Esophagus squamous epithelium (tissue), 5 donors: ENCODE measurements at places on chromosomes 2 and 18.

GRCh38 chr2:179096090-179096489 is 46.2 kb upstream of the CCDC141 start:
- DNase-seq: no peak

GRCh38 chr2:33607905-33608304 is 8.8 kb upstream of the FAM98A start:
- no peak for DNase-seq

GRCh38 chr2:213763354-213763753 is 479.1 kb downstream of the SPAG16 start:
- DNase-seq: no peak

- no peak for DNase-seq
Measured at GRCh38 chr2:209922116-209922515, 80.3 kb upstream of the RPE start.

DNA sequence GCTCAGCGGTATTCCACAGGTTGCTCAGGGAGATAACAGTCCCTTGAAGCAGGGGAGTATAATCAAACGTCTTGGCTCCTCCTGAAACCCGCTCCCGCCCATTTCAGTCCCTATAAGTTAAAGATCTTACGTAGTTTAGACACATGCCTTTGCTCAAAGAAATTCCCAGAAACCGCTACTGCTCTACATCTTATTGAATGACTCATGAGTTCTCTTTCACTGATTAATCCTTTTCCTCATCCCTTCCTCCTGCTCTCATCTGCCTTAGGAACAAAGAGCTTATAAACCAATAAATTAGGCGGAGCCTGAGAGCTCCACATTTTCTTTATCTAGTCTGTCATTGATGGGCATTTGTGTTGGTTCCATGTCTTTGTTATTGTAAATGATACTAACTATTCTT is 4.2 kb upstream of the SERPINB4 start:
- DNase-seq: no peak

- DNase-seq: no peak
Measured at GRCh38 chr18:79457239-79457638, 61.5 kb downstream of the NFATC1 start.

GRCh38 chr18:31511098-31511497 is 13.1 kb downstream of the DSG2 start:
- DNase-seq: no peak

- no peak for DNase-seq
Measured at GRCh38 chr2:216388046-216388884, 16.0 kb upstream of the MARCHF4 start.

GRCh38 chr2:44940049-44940494 is 1.4 kb upstream of the SIX3 start:
- DNase-seq: no peak

DNA sequence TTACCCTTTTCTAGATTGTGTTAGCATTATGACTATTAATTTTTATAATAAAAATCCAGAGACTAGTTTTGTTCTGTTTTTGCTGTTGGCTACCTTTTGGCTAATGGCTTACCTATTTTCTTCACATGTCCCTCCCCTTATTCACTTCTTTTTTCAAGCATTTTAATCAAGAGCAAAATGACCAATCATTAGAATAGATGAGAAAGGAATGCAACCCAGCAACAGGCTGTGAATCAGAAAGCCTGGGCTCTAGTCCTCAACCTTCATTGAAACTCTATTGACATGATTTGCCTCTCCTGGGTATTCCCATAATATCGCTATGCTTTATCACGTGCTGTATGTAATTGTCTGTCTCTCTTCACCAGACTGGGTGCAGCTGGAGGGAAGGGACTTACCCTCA is 370.1 kb downstream of the IRS1 start:
- no peak for DNase-seq

- no peak for DNase-seq
Measured at GRCh38 chr2:166375195-166375735, 479 bp downstream of the SCN9A start.

- DNase-seq: no peak
Measured at GRCh38 chr18:5457462-5457957, 86.3 kb downstream of the EPB41L3 start.

GRCh38 chr2:236904389-236905263 is 181.1 kb upstream of the COPS8 start:
- DNase-seq: no peak

DNA sequence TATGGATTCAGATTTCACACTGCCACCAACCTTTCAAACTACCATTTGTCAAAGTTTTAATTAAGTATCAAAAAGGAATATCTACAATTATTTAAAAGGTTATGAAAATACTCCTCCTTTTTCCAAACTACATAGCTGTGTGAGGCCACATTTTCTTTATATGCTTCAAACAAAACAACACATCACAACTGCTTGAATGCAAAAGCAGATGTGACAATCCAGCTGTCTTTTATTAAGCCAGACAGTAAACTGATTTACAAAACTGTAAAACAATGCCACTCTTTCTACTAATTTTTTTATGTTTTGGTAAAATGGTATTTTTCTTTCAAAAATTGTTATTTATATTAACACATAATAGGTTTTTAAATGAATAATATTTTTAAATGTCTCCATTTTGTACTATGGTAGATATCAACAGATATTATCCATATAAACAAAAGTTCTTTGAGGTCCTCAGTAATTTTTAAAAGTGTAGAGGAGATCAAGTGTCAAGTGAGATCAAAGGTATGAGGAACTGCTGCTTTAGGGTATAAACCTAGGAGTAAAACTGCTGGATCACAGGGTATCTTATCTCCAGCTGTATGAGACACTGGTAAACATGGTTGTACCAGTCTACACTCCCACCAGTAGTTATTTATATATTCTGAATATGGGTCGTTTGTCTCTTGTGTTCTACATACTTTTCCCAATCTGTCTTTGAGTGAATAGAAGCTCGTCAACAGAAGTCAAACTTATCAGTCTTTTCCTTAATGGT is 68.8 kb upstream of the SERTAD2 start:
- no peak for DNase-seq

DNA sequence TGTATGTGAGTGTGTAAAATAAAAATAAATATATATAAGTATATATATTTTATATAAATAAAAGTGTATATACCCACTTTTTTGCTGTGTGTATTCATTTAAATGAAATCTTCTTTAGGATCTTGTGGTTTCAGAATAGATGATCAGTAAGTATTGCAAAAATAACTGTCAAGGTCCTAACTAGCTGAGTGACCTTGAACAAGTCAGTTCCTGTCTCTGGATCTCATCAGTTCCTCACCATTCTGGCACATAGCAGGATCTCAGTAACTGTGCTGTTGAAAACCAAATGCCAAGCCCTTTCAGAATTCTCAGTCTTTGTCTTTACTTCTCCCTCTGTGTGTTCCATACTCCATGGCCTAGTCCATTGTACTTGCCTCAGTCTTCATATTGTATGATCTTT is 115.3 kb upstream of the CXCR4 start:
- no peak for DNase-seq

GRCh38 chr2:188412190-188412589 is 120.5 kb downstream of the GULP1 start:
- DNase-seq: no peak

- DNase-seq: no peak
Measured at GRCh38 chr2:112008910-112009485, 46.1 kb upstream of the TMEM87B start.

DNA sequence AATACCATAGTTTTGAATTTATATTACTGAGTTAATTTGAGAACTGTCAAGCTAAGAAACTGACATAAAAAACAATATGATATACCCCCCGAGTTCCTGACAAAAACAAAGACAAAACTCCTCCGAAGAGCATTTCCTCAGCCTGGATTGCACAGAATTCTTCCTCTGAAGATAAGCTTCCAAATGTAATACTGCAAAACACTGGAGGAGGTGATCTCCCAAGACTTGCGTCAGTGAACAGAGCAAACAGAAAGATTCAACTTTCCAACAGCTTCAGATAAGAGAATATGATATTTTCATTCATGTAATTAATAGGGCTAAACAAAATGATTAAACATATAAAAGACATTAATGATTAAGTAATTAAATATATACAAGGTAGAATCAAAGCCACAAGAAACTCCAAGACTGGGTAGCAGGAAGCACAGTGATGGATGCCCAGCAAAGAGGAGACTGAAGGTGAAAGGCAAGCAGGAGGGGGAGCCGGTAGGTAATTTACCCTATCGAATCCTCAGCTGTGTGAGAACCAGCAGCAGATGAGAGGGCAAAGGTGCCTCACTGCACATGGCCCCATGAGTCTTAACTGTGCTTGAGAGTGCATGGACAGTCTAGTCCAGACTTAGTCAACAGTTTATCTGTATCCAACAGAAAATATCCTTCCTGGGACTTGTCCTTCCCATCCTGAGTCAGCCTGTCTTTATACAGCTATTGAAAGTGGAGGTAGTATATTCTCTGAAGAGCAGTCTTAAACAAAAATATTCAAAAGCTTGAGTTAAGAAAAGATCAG is 18.3 kb upstream of the SERPINB3 start:
- DNase-seq: no peak

DNA sequence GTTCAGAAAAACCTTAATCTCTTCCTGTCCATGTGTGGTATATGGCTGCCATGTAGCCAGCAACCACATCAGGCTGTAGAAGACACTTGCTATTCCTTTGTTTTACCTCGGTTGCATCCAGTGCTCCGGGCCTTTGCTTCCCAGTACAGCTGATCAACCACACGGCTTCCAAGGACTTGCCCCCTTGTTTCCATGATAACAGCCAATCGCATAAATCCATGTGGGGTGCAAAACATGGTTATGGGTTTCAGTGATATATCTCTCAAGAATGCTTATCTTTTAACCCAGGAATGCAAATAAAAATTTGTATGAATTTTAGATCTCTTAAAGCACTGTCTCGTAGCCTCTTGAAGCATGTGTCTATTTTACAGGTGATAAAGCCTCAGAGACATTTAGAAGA is 118.3 kb downstream of the MGAT5 start:
- DNase-seq: no peak

DNA sequence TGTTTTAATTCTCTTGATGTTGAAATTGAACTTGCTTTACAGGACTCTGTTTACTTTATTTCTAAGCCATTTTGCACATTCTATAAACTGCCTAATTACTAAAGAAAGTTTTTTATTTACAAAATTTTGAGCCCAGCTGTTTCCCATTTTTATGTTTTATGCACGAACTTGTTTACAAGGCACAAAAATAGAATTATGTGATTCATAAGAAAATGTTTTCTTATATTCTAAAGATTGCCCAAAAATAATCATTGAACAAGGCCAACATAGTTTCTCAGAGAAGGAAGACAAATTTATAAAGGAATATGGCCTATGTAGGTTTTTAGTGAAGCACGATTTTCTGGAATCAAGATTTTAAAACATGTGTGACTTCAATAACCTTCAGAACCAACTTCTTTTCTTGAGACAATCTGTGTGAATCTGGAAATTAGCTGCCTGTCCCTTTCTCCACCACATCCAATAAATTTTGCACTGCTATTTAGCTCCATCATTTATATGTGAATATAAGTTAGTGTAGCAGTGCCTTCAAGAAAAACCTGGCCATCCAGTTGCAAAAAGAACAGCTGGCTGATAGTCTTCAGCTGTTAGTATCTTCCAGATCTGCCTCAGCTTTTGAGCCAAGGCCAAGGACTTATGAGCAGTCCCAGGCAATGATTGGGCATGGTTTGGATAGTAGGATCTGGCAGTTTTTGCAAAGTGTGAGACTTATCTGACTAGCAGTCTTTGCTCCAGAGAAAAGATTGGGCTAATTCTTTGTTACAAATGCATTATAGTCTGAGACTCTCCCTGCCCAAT is 253.2 kb upstream of the COL3A1 start:
- no peak for DNase-seq

- no peak for DNase-seq
Measured at GRCh38 chr2:53768242-53768542, 588 bp downstream of the CHAC2 start.

DNA sequence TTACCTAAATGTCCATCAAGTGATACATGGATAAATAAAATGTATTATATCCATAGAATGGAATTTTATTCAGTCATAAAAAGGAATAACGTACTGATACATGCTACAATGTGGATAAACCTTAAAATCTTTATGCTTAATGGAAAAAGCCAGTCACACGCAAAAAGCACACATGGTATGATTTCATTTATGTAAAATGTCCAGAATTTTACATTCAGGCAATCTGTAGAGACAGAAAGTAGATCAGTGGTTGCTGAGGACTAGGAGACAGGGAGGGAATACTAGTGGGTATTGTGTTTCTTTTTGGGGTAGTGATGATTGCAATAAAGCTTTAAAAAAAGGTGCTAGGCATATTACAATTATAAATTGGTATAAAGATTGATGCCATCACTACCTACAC is 30.7 kb upstream of the CD302 start:
- DNase-seq: no peak

DNA sequence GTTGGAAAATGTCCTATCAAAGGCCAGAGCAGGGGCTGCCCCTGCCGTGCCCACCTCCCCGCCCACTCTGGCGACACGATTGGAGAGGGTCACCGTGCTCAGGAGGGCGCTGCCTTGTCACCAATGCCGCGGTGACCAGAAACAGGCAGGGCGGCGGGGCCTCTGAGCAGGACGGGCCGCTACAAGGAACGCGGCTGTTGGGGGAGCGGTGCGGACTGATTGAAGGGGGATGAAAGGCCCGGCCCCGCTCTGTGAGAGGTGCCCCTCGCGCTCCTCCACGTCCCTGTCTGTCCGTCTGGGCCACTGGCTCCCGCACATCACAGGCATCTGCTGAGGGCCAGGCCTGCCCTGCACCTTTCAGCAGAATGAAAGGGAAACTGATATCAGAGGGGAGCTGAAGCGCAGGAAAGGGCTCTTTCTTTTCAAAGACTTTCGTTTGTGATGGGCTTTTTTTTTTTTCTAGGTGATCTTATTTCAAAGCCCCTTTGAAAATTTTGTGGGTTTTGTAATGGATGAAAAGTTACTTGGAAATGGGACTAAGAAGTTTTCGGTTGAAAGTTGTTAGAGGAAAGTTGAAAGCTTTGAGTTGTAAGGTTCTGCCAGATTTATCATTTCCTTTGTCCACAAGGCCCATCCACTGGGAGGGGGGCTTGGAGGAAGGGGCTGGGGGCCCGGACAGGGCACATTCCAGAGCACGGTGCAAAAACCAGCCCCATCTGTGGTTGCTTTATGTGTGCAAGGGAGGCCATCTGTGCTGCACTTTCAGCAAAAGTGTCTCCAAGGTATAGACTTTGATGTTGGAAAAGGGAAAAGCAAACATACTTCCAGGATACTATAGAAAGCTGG is 244.2 kb downstream of the KLHL29 start:
- no peak for DNase-seq

- DNase-seq: no peak
Measured at GRCh38 chr2:143284087-143284675, 155.0 kb downstream of the ARHGAP15 start.

- no peak for DNase-seq
Measured at GRCh38 chr18:35268821-35269220, 21.2 kb downstream of the ZSCAN30 start.

DNA sequence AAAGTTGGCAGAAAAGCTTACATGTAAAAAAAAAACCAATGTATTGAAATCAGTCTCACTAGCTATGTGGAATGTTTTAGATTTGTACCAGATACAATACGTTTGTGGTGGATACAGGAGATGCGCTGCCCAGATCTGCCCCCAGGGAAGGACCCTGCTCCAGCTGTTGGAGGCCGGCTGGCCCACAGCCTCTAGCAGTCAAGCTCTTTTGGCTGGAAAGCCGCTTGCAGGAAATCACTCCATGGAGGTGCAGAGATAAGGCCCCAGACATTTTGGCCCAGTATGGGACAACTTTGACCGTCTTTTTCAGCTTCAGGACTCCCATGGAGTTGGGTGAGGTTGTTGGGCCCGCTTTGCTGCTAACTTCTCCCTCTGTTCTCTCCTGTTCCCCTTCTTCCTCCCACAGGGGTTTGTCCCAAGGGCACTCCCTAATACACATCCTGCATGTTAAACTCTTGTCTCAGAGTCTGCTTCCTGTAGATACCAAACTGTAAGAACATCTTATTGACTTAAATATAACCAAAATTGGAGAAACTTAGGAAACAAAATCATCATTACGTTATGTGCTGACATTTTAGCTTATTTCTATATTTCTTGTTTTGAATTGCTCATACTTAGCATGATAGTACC is 1.7 kb upstream of the QPCT start:
- no peak for DNase-seq
